ENCODE measurements at places on chromosomes 4 and X.
A peak's percentile ranks its signal among the peaks of the same experiment; 100 is the strongest.

- DNase-seq, result no peak
Measured at GRCh38 chr4:115272594-115272993, 159.2 kb upstream of the NDST4 start.

GRCh38 chr4:93342738-93343137, 485.8 kb upstream of the ATOH1 start:
- no peak for DNase-seq

- DNase-seq, result no peak
Measured at GRCh38 chrX:154046940-154047610, 27.4 kb upstream of the IRAK1 start.

DNA sequence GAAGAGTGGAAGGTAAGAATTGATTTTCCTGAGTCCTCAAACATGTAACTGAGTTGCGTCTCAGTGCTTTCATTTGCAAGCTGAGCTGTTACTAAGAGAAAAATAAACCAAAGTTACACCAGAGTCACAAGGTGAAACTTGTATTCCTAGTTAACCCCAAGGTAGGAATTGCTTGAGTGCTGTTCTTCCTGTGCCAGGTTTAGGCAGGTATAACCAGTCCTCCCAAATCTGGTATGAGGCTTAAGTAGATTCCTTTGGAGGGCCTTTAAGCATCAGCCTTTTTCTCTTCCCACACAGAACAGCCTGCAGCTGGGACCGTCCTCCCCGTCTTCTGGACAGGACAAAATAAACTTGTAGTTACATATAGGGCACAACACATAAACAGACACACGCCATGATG, 2.3 kb upstream of the BTC start:
- DNase-seq, result no peak

- DNase-seq, result peak; percentile 3
Measured at GRCh38 chrX:72142094-72142793, 10.5 kb upstream of the RTL5 start.

GRCh38 chr4:128757712-128758111, 51.8 kb upstream of the JADE1 start:
- no peak for DNase-seq

- DNase-seq, result no peak
Measured at GRCh38 chrX:45322382-45322781, 121.7 kb upstream of the DIPK2B start.

GRCh38 chr4:147056940-147057610, 111.4 kb upstream of the TTC29 start:
- DNase-seq, result no peak

GRCh38 chr4:138916763-138917162, 98.8 kb upstream of the NOCT start:
- DNase-seq, result no peak

DNA sequence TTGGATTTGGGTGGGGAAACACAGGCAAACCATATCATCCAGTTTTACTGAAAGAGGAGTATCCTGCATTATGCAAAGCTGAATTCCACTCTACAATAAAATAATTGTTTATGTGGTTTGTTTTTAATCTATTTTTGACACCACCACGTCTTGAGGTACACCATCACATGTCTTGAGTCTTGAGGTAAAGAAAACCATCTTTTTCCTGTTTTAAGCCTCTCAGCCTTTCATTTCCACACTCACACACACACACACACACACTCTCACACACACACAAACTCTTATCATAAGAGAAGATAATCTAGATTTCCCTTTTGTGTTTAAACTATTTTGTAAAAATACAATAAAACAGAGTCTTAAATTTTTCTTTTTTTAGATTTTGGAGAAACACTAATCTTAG, 32.0 kb downstream of the SPIN3 start:
- no peak for DNase-seq

DNA sequence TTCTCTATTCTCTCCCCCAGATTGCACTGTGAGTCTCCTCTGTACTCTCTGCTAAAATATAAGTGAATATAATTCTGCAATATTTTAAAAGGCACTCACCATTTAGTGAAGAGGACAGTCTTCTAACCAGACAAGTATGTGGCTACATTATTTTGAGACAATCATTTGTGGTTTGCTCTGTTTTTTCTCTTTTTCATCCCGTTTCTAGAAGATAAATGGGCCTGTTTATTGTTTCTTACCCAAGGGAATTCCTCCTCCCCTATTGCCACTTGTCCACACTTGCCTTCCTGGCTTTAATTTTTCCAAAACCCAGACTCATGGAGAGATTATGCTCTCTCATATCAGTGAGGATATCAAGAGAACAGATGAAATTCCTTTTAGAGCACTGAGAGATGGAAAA, 18.6 kb upstream of the IL13RA2 start:
- no peak for DNase-seq

- no peak for DNase-seq
Measured at GRCh38 chr4:140057701-140058100, 96.3 kb downstream of the MAML3 start.

DNA sequence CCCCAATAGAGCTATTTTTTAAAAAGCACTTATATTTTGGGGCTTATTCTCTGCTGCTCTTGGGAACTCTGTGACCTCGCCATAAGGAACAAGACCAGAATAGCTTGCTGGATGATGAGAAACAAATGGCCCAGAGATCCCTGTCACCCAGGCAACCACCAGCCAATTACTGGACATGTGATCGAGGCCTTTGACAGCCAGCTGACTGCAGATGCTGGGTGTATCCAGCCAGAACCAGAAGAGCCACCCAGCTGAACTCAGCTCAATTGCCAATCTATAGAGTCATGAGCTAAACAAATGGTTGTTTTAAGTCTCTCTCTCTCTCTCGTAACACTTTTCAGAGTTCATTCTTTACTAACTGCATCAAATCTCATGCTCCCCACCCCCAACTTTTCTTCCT, 24.4 kb upstream of the CITED1 start:
- DNase-seq, result no peak

DNA sequence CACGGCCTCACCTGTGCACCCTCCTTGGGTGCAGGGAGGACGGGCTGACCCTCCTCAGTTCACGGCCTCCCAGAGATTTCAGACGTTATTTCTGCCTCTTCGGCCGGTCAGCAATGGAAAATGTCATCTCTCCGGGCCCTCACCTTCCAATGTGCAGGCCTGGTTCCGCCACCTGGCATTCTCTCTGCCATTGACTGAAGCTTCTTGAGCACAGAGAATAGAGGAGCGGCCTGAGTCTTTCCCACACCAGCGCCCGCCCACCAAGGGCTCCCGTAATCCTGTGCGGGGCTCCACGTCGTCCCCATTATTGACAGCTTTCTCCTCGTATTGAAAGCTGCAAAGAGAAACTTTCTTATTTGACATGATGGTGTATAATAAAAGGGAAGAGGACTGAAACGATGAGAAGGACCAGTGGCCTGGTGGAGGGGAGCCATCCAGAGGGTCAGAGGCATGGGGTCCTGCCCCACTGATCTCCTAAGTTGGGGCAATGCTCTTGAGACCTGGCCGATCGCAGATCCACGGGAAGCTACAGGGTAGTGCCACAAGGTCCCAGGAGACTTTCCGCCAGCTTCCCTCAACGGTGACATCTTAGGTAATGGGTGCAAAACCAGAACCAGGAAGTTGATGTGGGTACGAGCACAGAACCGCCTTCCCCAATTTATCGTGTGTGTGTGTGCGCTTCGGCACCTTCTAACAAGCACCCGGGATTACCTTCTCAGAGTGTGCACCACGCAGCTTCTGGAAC, 20.6 kb downstream of the HTRA3 start:
- no peak for DNase-seq
